ENCODE measurements at places on chromosomes 11 and 22. TPM values are rescaled to one million over a fixed set of nuclear protein-coding genes. Genes with fewer than 3 reads are reported as not detected.
A peak's percentile ranks its signal among the peaks of the same experiment; 100 is the strongest.

DNA sequence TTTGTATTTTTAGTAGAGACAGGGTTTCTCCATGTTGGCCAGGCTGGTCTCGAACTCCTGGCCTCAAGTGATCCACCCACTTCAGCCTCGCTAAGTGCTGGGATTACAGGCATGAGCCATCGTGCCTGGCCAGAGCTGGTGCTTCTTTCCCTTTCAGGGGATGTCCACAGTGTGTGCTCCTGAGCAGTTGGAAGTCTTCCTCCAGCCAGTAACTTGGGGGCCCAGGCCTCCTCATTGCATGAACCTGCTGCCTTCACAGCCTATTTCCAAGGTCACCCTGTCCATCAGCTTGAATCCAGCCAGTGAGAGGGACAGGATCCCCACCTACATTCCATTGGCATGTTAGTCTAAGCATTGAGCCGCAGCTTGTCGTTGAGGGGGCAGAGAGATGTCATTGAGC is 12.5 kb downstream of the RTL6 start:
- H3K36me3 ChIP-seq: no peaks in the 10 kb centered on the region
- H3K27me3 ChIP-seq: no peaks in the 10 kb centered on the region
- DNase-seq: no peak
- no peak overlapping the region for H3K27ac ChIP-seq

DNA sequence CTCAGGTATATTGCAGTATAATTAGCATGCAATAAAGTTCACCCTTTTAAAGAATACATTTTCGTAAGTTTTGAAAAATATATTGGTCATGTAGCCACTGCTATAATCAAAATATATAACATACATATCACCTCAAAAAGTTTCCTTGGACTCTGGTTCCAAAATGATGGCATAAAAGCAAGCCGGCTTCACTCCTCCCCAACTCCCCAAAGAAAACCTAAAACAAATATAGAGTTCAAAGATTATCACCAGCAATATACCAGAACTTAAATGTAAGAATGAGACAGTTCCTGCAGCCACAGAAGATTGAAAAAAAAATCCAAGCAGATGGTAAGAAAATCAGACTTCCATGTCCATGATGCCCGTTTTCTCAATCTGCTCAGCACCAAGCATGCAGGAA is 104.3 kb downstream of the APIP start:
- no peak for DNase-seq
- H3K36me3 ChIP-seq: no peaks in the 10 kb centered on the region
- H3K4me1 ChIP-seq: no peaks in the 10 kb centered on the region
- H3K27me3 ChIP-seq: no peaks in the 10 kb centered on the region
- H3K4me3 ChIP-seq: no peak overlapping the region
- no peak overlapping the region for H3K27ac ChIP-seq

DNA sequence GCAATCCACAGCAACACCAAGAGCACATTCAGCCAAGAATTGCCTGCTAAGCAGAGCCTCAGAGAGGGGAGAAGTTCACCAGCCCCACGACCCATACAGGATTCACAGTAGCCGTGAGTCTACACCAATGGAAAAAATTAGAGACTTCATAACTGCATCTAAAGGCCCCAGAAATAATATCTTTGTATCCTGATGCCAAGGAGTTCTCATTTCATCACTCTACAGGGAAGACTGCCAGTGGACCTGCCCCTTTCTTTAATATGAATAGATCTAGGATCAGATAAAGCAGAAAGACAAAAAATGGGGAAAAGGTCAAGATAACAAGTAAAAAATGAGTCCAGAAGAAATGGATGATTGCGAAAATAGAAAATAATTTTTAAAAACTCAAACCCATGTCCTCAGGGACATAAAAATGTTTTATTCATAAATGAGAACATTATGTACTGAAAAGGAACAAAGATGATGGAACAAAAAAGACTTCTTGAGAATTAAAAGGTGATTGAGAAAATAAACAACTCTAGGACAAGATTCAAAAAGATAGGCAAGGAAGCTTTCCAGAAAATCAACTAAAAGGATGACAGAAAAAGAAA is 9.5 kb downstream of the APOL3 start:
- H3K4me3 ChIP-seq: no peak overlapping the region
- H3K4me1 ChIP-seq: peaks cover 65% of the 10 kb centered on the region
- no peaks in the 10 kb centered on the region for H3K27me3 ChIP-seq
- no peak for DNase-seq
- H3K27ac ChIP-seq: peak overlapping the region; percentile 33
- H3K36me3 ChIP-seq: peaks cover 13% of the 10 kb centered on the region

GRCh38 chr11:13923716-13924650 is 38.5 kb upstream of the SPON1 start:
- H3K27me3 ChIP-seq: no peaks in the 10 kb centered on the region
- no peaks in the 10 kb centered on the region for H3K36me3 ChIP-seq
- peaks cover 7% of the 10 kb centered on the region for H3K4me1 ChIP-seq
- no peak for DNase-seq

- peak overlapping the region; percentile 45 for H3K27ac ChIP-seq
- DNase-seq: peak; percentile 80
- peak overlapping the region; percentile 26 for H3K4me3 ChIP-seq
Observed at GRCh38 chr22:37176464-37177061, 11.5 kb downstream of the C1QTNF6 start.

DNA sequence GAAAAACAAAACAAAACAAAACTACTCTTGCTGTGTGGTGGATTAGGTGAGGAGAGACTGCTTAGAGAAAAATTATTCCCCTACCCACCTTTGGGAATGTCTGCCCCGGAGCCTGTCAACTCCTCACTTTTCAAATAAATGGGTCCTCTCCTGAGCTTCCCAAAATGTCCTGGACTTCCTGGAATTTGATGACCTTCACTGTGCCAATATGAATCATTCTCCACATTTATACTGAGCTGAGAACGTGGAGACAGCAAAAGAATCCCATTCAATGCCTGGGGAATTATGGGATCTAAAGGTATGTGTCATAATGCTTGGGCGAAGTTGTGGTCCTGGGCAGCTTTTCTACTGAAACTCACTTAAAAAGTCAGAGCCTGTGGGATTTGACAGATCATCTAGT is 136.8 kb downstream of the KIF18A start:
- H3K27ac ChIP-seq: no peak overlapping the region
- H3K4me1 ChIP-seq: no peaks in the 10 kb centered on the region
- no peak for DNase-seq
- no peak overlapping the region for H3K4me3 ChIP-seq

GRCh38 chr11:83908298-83908856 is 622.2 kb upstream of the CCDC90B start:
- H3K27me3 ChIP-seq: no peaks in the 10 kb centered on the region
- no peaks in the 10 kb centered on the region for H3K36me3 ChIP-seq
- H3K4me1 ChIP-seq: no peaks in the 10 kb centered on the region
- no peak overlapping the region for H3K27ac ChIP-seq
- no peak for DNase-seq
- no peak overlapping the region for H3K4me3 ChIP-seq

CCDC73 gene
- not detected for total RNA-seq

GRCh38 chr11:1875093-1875850 is 16.4 kb downstream of the PRR33 start:
- H3K27ac ChIP-seq: no peak overlapping the region
- H3K4me3 ChIP-seq: no peak overlapping the region
- H3K4me1 ChIP-seq: no peaks in the 10 kb centered on the region
- no peaks in the 10 kb centered on the region for H3K36me3 ChIP-seq

- H3K4me1 ChIP-seq: no peaks in the 10 kb centered on the region
- no peak overlapping the region for H3K27ac ChIP-seq
- no peak overlapping the region for H3K4me3 ChIP-seq
Observed at GRCh38 chr11:13434247-13435205, 28.5 kb downstream of the BTBD10 start.

ZP1 gene
- total RNA-seq: not detected

MB gene
- total RNA-seq: 2.2 TPM

DNA sequence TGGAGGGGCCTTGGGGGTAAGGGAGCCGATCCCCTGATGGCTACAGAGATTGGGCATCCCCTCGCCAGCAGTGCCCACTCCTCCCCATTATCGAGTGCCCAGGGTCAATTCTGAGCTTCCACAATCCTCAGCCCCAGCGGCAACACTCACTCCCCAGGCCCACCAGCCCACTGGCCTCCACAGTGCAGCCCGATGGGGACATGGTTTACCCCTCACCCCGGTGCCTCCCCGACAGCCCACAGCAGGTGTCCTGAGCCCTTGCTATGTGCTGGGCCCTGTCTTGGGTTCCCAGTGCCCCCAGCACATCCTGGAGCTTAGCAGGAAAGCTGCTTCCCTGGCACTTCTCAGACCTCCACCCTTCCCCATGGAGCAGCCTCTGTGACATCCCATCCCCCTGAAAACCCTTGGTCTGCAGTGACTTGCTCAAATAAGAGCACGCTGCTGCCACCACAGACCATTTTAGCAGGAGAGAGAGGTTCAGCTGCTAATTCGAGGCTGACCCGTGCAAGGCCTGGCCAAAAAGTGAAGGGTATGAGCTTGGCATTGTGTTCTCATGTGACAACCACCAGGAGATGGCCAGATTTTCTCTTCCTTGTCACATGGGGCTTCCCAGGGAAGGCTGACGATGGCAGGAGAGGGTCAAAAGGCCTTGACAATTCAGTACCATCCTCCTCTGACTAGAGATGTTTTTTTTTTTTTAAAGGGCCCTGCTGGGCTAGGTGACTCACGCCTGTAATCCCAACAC is 23.6 kb downstream of the KCNJ4 start:
- no peaks in the 10 kb centered on the region for H3K4me1 ChIP-seq
- no peak for DNase-seq
- no peak overlapping the region for H3K27ac ChIP-seq

DNA sequence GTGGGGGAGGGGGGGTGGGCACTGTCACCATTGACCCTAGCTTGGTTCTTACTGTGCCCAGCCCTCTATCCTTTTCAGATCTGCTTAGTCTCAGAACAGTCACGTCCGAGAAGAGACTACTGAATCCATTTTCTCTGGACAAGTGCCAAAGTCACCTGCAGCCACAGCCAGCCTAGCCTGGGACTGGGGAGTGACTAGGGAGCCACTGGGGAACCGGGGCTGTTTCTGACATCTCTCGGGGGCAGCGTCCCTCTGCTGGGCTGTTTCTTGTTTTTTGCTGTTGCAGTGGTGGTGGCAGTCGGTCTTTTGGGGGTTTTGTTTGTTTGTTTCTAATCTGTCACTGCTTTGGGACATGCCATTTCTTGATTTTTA is 8.7 kb downstream of the SLC37A2 start:
- no peak overlapping the region for H3K4me3 ChIP-seq
- no peaks in the 10 kb centered on the region for H3K27me3 ChIP-seq
- peaks cover 10% of the 10 kb centered on the region for H3K4me1 ChIP-seq
- H3K27ac ChIP-seq: peak overlapping the region; percentile 51
- DNase-seq: peak; percentile 45
- no peaks in the 10 kb centered on the region for H3K36me3 ChIP-seq

- no peak overlapping the region for H3K27ac ChIP-seq
- H3K4me3 ChIP-seq: no peak overlapping the region
- H3K27me3 ChIP-seq: no peaks in the 10 kb centered on the region
- H3K36me3 ChIP-seq: no peaks in the 10 kb centered on the region
Observed at GRCh38 chr11:88360141-88360540, 22.6 kb upstream of the CTSC start.

GRCh38 chr11:108117746-108118371 is 3.5 kb upstream of the ACAT1 start:
- peaks cover 14% of the 10 kb centered on the region for H3K4me1 ChIP-seq
- DNase-seq: no peak
- H3K36me3 ChIP-seq: no peaks in the 10 kb centered on the region
- no peak overlapping the region for H3K4me3 ChIP-seq

NOX4 gene
- total RNA-seq: 2.7 TPM

GRCh38 chr22:45312415-45312814 is 2.7 kb downstream of the FAM118A start:
- no peak overlapping the region for H3K4me3 ChIP-seq
- no peaks in the 10 kb centered on the region for H3K36me3 ChIP-seq
- H3K27me3 ChIP-seq: no peaks in the 10 kb centered on the region
- peaks cover 21% of the 10 kb centered on the region for H3K4me1 ChIP-seq

DNA sequence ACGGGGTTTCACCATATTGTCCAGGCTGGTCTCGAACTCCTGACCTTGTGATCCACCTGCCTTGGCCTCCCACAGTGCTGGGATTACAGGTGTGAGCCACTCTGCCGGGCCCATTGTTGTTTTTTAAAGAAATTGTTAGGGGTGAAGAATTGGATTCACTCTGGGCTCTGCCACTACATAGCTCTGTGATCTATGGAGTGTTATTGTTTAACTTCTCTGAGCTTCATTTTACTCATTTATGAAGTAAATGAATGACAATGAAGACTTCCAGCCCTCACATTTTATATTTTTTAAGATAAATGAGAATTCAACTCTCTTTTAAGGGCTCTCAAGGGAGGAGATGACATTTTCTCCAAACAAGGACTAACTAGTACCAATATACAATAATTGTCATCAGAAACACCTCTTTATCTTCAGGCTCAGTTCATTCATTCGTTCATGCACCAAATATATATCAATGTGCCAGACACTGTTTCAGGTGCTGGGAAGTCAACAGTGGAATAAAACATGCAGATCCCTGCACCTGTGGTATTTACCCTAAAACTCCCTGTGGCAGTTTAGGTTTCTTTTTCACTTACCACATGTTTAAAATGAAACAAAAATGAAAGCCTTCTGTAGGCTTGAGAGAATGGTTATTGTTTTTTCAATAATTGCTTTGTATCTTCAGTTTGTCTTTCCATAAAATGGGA is 23.5 kb upstream of the GRAMD1B start:
- H3K36me3 ChIP-seq: no peaks in the 10 kb centered on the region
- no peaks in the 10 kb centered on the region for H3K4me1 ChIP-seq
- no peak for DNase-seq
- H3K27me3 ChIP-seq: peaks cover 13% of the 10 kb centered on the region
- no peak overlapping the region for H3K4me3 ChIP-seq

DNA sequence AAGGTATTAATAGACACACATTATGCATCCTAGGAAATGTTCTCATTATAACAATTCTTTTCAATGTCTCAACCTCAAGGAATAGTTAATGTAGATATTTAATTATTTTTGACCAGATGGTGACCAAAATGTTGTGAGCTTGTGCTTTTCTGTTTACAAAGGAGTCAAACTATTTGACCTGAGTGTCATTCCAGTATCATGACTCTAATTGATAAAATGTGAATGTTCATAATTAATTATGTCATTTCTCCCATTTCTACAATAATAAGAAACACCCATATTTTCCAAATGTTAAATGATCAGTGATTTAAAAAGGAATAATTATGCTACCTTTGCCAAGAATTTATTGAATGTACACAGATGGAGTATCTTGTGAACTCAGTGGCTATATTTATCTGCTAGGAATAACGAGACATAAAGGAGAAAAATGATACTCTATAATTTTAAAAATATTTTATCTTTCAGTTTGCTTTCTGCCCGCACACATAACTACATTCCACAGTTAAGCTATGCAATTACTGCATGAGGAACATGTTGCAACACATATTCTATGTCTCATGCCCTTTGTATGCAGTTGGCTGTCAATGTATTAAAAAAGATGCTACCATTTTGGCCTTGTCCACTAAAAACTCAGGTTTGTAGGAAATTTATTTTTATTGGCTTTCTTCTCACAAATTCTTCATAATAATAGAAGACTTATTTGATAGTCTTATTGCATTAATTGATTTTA is 376.7 kb upstream of the CCDC179 start:
- H3K4me3 ChIP-seq: no peak overlapping the region
- H3K27me3 ChIP-seq: no peaks in the 10 kb centered on the region
- no peak for DNase-seq
- no peaks in the 10 kb centered on the region for H3K36me3 ChIP-seq
